Glomerular endothelial cell (primary cell): ENCODE measurements at places on chromosomes 1 and 21. TPM values are rescaled to one million over a fixed set of nuclear protein-coding genes. Genes with fewer than 3 reads are reported as not detected.

DNA sequence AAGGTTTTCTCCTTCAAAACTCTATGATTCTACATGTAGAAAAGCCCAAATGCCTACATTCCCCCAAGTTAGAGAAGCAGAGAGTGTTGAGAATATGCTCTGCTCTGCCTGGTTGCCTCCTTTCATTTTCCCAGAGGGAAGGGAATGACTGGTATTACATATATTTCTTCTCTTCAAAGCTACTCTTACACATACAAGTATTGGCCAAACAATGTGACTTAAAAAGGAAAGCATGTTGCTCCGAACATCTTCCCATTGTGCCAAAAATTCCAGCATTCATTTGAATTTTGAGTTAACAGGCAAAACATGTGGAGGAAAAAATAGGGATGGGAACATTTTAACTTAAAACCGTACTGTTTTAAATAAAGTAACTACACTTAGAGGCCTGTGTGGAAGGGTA lies 125.2 kb downstream of the COQ8A start:
- no peak for DNase-seq

GRCh38 chr1:19479351-19480120 lies 5.8 kb downstream of the CAPZB start:
- DNase-seq: no peak

GRCh38 chr21:45074048-45074817 lies at the start of gene ADARB1:
Gene ADARB1, plus strand, starts transcription at chr21:45074580. Its CDS starts 97,077 bp downstream, at chr21:45171657.
- no peak for DNase-seq

DNA sequence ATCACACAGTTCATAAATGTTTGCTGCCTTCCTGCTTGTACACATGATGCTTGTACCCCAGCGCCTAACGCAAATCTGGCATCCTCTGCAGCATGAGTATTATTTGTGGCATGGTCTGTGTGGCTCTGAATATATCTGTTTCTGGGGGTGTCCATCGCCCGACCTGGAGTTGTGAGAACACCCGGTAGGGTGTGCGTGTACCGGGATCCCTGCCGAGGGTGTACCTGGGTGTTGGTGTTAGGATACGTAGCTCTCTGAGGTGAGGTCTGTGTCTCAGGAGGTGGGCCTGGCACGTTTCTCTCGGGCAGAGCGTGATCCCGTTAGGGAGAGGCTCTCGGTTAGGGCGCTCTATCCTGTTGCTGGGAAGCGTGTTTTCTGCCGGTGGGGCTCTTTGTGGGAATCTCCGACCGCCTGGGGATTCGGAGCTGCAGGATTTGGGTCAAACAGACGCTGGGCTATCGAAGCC lies 10.4 kb upstream of the CDC20 start:
- DNase-seq: no peak

DNA sequence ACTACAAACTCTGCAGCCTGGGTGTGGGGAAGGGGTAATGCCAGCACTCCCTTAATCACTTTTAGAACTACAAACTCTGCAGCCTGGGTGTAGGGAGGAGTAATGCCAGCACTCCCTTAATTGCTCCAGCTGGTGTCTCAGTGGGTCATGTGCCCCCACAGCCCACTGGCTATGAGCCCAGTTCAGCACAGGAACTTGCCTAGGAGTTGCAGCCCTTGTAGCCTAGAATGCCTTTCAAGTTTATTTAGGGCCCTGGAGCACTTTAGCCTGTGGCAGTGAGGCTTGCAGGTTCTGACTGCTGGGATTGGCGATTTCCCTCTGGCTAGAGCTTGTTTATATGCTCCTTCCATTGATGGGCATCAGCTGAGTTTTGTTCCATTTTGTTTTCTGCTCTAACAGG lies 17.1 kb downstream of the VN1R5 start:
- DNase-seq: no peak

DNA sequence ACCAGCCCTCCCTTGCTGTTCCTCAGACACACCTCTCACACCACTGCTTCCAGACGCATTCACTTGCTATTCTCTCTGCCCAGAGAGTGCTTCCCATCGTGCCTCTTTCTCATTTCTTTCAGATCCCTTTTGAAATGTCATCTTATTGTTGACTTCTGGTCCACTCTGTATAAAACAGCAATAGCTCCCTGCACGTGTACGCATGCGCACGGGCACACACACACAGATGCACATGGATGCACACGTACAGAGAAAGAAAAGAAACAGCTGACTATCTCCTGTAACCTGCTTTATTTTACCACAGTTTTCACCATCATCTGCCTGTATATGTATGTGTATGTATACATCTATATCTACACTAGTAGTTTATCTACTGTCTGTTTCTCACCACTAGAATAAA lies 285.9 kb upstream of the NR5A2 start:
- DNase-seq: no peak

GRCh38 chr1:91697416-91697815 lies 188.5 kb downstream of the TGFBR3 start:
- DNase-seq: no peak

- DNase-seq: no peak
These were observed 21.6 kb downstream of the TCEA3 start for GRCh38 chr1:23403038-23403336.

- DNase-seq: no peak
These were observed 68.7 kb upstream of the VAMP3 start for GRCh38 chr1:7702365-7702764.

SMIM1 gene
- total RNA-seq: 0.82 and 2.0 TPM in 2 replicates

GRCh38 chr1:161848676-161849075 lies 82.6 kb downstream of the ATF6 start:
- no peak for DNase-seq

DNA sequence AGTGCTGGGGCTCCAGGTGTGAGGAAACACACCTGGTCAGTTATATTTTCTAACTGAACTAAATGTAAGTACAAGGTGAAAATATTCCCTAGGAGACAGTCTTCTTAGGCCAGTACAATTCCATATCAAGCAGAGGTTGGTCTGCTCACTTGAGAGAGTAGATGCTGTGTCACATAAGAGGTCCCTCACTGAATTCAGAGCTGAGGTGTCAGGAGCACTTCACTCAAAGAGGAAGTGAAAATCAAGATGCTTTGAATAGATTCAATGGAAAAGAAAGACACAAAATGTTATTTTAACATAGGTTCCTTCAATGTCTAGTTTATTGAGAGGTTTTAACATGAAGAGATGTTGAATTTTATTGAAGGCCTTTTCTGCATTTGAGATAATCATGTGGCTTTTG lies 4.3 kb upstream of the FCRL3 start:
- DNase-seq: no peak

DNA sequence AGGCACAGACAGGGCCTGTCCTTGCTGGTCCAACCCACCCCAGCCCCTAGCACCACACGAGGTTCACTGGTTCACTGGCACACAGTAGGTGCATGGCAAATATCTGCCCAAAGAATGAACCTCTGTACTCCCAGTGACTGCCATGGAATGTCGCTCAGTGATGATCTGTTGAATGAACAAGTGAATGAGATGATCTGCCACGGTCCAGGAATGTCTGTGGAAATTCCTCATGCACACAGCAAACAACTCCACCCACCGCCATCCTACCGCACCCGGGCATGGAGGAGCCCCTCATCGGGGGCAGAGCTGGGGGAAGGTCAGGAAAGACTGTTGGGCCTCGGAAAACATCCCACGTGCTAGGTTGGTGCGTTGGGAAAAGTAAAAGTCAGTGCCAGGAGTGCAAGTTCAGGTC lies 1.7 kb downstream of the HSPG2 start:
- DNase-seq: no peak

- no peak for DNase-seq
These were observed 33.0 kb upstream of the PRRX1 start for GRCh38 chr1:170630977-170631376.

ID3 gene
- 196 and 399 TPM in 2 replicates for total RNA-seq

GFI1 gene
- 0.35 TPM in 1 of 2 replicates, not detected in the other for total RNA-seq
